NCI-H1417 treated with DMSO at 0.1 percent for 48 hours (cell line): ENCODE measurements at places on chromosomes 2 and 18.

GRCh38 chr2:191818725-191819350 lies 28.1 kb downstream of the CAVIN2 start:
- DNase-seq = no peak

DNA sequence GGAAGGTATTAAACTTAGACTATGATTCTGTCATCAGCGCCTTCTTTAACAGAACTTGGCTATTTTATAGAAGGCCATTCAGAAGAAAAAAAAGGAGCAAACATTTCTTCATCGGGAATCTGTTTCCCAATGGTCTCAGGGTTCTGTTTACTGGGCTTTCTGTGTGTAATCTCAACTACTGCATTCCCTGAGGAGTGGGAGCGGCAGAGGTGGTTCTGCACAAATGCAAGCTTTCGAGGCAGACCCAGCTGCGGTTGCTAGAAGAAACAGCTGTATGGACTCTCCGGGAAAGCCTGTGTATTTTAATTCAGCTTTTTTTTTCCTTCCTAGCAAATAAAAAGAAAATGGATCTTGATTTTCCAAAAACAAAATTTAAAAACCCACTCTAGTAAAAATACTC lies 250.7 kb downstream of the NAPG start:
- no peak for DNase-seq

GRCh38 chr2:25872134-25872533 lies 6.2 kb downstream of the ASXL2 start:
- DNase-seq = no peak

DNA sequence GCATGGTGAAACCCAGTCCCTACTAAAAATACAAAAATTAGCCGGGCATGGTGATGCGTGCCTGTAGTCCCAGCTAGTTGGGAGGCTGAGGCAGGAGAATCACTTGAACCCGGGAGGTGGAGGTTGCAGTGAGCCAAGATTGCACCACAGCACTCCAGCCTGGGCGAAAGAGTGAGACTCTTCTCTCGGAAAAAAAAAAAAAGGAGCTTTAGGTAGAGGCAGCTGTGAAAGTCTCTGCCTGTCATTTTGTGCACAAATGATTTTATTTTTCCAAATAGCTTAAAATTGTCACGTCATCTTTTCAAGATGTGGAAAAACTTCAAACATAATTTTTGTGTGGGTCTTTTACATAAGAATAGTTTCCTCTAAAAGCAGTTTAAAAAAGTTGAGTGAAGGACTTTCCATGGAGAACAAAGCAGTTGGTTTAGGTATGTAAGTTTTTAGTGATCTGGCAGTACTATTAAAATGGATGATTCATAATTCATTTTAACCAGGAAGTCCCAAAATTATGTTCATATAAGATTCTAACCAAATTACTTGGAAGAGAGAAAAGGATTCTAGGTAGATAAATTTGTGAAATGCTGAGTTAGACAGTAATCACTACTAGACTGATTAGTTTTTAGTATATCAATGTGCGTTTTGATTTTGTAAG lies 11.5 kb downstream of the CCNYL1 start:
- no peak for DNase-seq

DNA sequence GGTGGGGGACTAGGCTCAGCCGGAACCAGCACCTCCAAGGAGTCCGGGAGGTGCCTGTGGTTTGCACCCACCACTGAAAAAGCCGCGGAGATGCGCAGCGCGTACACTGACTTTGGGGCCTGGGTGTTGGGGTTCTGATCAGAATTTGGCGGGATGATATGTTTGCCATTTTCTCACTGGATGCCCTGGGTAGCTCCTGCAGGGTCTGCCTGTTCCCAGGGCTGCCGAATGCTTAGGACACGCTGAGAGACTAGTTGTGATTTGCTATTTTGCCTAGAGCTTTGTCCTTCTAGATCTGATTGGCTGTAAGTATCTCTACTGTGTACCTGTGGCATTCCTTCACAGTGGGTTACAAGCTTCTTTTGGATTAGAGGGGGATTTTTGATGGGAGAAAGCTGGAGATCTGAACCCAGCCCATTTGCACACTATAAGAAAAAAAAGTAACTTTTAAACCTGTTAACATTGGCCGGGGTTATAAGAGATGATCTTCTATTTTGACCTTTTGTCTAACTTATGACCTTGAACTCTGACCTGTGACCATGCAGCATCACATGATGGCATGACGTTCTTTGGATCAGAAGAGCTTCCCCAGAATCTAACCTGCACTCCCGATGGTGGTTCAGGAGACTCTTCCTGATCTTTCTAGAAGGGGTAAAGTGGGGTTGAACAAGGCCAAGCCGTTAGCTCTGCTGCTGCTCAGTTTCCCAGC lies 1.6 kb downstream of the KCNE4 start:
- no peak for DNase-seq

- no peak for DNase-seq
Observed at GRCh38 chr2:237343993-237344392, 70.0 kb downstream of the COL6A3 start.

DNA sequence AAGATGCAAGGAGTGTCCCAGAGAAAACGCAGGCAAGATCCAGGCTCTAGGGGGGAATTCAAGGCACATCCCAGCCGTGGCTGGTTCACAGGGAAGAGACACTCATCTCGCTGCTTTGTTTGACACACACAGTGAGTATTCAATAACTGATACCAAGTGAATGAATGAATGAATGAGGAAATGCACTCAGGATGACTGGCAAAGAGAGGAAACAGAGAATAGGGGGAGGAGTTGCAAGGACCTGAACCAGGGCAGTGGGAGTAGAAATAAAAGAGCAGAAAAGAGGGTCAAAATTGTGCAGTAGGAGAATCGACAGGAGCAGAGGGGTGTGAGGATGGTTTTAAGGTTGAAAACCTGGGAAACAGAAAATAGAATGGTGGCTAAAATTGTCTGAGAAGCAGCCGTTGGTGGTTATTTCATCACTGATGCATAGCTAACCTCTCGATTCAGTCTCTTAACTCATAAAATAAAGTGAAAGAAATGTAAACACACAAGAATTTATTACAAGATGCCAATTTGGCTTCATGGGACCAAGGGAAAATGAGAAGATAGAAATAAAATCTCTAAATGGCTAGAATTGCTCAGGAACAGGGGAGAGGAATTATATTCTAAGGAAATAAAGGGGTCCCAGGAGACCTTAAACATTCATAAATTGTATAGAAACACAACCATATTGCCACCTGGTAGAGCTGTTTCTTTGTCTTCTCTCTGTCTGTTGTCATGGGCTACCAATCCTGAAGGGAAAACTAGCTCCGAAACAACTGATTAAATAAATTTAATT lies 63.9 kb upstream of the PHLPP1 start:
- DNase-seq = no peak

- DNase-seq = no peak
Observed at GRCh38 chr2:201441409-201441808, 9.8 kb downstream of the TRAK2 start.

- DNase-seq = no peak
Observed at GRCh38 chr2:128495996-128496547, 177.4 kb upstream of the HS6ST1 start.
